A549 treated with dexamethasone at 1 μM for 4 hours (cell line): ENCODE measurements at places on chromosomes 4 and X. TPM values are rescaled to one million over a fixed set of nuclear protein-coding genes. Genes with fewer than 3 reads are reported as not detected.

NOX1 gene
- 0.03 to 0.08 TPM (median 0.08 TPM) in 5 replicates for total RNA-seq

SHOX gene
- total RNA-seq: 0.02 to 0.05 TPM (median 0.04 TPM) in 4 of 5 replicates, not detected in the other

CAPN6 gene
- 0.02 TPM in 1 of 5 replicates, not detected in the others for total RNA-seq

MFAP3L gene
- total RNA-seq: 3.0 to 5.8 TPM (median 4.3 TPM) in 5 replicates

SFRP2 gene
- total RNA-seq: 0.06 TPM in 1 of 5 replicates, not detected in the others

SSX2B gene
- not detected in 5 replicates for total RNA-seq

RENBP gene
- 0.09 to 0.20 TPM (median 0.09 TPM) in 3 of 5 replicates, not detected in the others for total RNA-seq

RS1 gene
- not detected in 5 replicates for total RNA-seq

RHOXF2B gene
- total RNA-seq: not detected in 5 replicates

CXorf49 gene
- not detected in 5 replicates for total RNA-seq

EXOSC9 gene
- total RNA-seq: 25.0 to 32.6 TPM (median 26.9 TPM) in 5 replicates

IGBP1 gene
- 59.9 to 70.4 TPM (median 64.4 TPM) in 5 replicates for total RNA-seq

HGFAC gene
- 0.09 to 0.22 TPM (median 0.19 TPM) in 5 replicates for total RNA-seq

P2RY4 gene
- not detected in 5 replicates for total RNA-seq

RTL3 gene
- total RNA-seq: 0.09 to 0.16 TPM (median 0.11 TPM) in 5 replicates

TNIP3 gene
- 0.07 to 0.43 TPM (median 0.24 TPM) in 5 replicates for total RNA-seq

TACC3 gene
- 72.9 to 89.8 TPM (median 86.3 TPM) in 5 replicates for total RNA-seq

AMTN gene
- 0.12 to 0.18 TPM in 2 of 5 replicates, not detected in the others for total RNA-seq
